ENCODE measurements at places on chromosomes 12 and 14.

GRCh38 chr14:21056520-21057163 lies 980 bp upstream of the RNASE8 start:
- DNase-seq = no peak

DNA sequence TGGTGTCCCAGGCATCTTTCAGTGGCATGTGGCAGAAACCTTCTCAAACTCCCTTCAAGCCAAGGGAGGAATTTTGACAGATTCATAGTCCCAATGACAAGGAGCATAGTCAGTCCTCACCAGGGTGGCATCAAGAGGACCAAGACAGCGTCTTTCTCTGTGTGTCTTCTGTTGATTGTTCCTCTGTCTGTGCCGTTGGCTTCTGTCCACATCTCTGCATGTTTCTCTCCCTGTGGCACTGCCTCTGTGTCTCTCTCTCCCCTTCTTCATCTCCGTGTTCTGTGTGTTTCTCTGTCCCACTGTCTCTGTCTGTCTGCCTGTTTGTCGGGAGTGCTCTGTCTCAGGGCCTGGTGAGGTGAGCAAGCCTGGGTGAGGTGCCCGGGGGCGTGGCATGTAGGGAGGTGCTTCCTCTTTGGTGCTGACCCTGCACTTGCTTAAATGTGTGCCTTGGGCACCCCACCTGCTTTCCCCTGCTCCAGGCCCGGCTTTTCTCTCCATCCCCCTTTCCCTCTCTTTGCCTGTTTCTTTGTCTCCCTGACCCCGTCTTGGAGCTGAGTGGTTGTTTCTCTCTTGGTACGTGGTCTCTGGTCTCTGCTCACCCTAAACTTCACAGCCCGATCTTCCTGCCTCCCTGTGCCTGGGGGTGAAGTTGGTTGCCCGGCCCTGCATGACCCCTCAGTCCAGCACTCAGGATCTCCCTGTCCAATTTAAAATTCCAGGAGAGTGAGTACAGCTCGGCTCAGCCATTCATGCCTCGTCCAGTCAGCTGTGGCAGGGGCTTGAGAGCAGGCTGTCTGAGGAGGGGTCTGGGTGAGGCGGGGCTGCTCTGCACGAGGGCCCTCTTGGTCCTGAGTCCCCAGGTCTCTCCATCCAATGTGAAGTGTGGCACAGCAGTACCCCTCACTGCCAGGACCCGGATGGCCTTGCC lies 28.5 kb downstream of the JDP2 start:
- DNase-seq = no peak

GRCh38 chr12:7994731-7995205 lies 37.7 kb upstream of the FOXJ2 start:
- no peak for DNase-seq

DNA sequence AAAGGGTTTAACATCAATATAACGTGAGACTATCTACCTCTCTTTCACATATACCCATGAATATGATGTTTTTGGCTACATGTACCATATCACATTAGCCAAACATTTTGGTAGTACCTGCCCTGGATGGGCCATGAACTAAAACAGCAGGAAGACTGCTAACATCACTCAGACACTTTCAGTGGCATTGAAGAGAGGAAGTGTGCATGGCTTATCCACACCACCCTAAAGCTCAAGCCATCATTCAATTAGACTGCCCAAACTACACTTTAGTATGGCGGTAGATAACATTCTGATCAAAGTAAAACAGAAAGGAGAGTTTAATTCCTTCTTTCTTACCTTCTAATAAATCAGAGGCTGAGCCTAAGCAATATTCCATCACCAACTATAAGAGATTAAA lies 103.0 kb downstream of the PEBP1 start:
- DNase-seq = no peak

DNA sequence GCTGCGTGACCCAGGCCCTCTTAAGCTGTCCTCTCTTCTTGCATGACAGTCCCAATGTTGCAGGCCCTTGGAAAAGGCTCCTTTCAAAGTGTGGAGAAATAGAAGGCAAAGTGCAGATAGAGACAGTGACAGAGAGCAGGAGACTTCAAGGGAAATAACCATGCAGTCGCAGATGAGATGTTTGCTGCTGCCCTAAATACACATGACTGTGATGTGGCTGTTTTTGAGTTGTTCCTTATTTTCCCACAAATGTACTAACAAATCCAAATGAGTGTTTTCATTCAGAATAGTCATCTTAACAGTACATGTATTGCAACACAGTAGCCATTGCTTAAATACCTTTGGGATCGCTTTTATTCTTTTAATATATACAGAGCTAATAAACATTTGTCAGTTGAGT lies 101.6 kb downstream of the SLC15A5 start:
- DNase-seq = no peak

DNA sequence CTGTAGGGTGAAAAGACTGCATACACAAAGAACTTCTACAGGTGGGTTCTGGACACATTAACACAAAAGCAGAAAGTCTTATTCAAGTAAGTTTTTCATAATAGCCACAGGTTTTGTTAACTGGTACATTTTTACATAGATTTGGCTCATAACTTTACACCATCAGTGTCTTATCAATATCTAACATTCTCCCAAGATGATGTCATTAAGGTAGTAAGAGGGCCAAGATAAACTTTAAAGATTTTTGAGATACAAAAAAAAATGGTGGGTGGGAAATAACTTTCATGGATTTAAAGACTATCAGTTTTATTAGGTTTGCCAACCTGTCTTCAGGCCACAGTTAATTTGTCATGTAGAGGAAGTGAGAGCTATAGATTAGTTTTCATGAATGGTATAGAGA lies 1.7 kb downstream of the SUPT16H start:
- DNase-seq = no peak

- DNase-seq = no peak
These were observed 73.5 kb downstream of the RIN3 start for GRCh38 chr14:92586963-92587699.

- no peak for DNase-seq
These were observed 67.2 kb downstream of the GLT1D1 start for GRCh38 chr12:128920468-128920867.

DNA sequence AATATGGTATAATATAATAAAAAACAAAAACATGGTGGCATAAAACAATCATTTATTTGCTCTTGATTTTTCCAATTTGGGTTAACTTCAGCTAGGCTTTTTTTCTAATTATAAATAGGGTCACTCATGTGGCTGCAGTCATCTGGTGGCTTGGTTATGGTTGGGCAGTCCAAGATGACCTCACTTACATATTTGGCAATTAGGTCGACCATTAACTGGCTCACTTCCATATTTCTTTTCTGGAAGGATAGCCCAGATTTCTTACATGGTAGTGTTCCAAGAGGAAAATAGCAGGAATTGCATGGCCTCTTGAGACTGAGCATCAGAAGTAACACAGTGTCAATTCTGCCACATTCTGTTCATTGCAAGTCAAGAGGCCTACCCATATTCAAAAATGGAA lies 153.4 kb downstream of the FUT8 start:
- no peak for DNase-seq

- no peak for DNase-seq
These were observed 12.8 kb upstream of the PALS1 start for GRCh38 chr14:67228325-67228984.

DNA sequence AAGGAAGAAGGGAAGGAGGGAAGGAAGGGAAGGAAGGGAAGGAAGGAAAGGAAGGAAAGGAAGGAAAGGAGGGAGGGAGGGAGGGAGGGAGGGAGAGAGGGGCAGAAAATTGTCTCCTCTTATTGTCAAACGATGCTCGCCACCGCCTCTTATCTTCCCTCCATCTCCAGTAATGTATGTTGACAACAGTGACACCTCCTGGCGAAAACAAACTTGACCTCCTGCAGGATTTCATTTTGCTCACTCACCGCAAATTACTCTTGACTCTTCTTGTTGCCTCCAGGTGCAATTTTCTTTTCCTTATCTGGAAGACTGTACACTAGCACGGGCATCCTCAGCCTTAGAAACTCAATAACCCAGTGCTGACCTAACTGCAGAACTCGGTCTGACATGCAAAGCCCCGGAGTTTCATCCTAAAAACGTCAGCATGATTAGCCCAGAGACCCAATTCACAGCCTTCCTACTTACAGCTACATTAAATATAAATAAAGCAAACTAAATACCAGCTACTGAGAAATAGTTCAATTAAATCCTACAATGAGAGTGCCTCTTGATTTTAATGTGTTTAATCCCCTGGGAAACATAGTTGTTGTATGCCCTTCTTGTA lies 512.4 kb upstream of the TMPO start:
- no peak for DNase-seq

DNA sequence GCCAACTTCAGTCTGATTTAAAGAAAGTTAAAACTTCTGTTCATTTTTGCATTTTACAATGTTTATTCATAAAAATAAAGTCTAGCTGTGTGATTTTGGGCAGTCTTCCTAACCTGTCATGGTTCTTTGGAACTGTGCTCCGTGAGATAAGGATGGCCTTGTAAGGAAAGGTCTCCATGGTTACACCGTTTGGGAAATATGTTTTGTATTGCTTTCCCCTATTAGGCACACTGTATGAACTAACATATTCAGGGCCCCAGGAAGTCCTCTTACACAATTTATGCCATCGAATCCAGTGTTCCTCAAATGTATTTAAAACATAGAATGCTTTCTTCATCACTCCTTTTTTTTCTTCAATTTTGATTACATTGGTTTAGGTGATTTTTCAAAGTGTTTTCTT lies 54.5 kb downstream of the APAF1 start:
- no peak for DNase-seq

DNA sequence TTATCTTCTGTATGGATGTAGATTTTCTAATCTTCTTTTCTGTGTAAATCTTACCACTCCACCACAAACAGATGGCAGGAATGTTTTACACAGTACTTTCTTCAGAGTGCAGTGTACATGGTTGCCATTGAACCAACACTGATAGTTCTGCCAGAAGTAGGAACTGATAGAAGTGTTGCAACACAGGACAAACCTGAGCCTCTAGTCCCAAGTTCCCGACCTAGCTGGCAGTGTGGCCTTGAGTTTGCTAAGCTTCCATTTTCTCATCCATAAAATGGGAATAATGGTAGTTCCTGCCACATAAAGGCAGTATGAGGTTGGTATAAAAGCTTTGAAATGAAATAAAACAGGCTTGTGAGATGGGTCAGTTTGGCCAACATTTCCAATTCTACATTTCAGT lies 50.8 kb upstream of the SAV1 start:
- no peak for DNase-seq

GRCh38 chr12:49867570-49868341 lies 24.9 kb upstream of the BCDIN3D start:
- no peak for DNase-seq

- no peak for DNase-seq
These were observed 108.2 kb downstream of the SLC38A6 start for GRCh38 chr14:61089126-61089750.

GRCh38 chr12:31627456-31628054 lies 31.9 kb upstream of the ETFBKMT start:
- no peak for DNase-seq

GRCh38 chr14:96267916-96268315 lies 11.9 kb downstream of the BDKRB1 start:
- no peak for DNase-seq

DNA sequence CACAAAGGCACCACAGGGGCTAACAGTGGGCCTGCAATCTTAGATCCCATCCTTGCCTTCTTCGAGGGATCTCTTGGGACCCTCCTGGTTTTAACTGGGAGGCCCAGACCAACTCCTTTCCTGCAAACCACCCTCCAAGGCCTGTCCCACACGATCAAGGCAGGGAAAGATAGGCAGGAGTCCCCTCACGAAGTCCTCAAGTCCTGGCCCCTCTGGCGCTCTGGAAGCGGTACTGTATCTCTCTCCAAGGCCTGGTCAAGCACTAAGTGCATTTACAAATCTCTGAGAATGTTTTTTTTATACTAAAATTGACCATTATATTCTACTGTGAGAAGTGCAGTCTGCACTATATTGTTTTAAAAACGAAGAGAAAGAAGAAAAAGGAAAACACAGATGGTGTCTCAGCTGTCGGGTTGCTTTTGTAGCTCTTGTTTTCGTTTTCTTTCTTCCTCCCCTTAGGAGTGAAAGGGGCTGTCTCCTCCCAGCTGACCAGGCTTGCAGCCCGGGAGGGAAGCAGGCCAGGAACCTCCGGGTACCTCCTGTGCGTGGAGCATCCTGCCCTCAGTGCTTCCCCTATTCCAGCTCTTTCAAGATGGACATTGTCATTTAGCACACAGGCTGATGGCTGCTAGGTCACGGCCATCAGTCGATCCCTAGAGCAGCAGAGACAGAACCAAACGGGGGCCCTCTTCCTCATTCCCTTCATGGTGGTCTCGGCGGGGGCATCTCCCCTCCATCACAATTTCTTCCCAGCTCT lies 56.7 kb downstream of the FAM222A start:
- DNase-seq = no peak

DNA sequence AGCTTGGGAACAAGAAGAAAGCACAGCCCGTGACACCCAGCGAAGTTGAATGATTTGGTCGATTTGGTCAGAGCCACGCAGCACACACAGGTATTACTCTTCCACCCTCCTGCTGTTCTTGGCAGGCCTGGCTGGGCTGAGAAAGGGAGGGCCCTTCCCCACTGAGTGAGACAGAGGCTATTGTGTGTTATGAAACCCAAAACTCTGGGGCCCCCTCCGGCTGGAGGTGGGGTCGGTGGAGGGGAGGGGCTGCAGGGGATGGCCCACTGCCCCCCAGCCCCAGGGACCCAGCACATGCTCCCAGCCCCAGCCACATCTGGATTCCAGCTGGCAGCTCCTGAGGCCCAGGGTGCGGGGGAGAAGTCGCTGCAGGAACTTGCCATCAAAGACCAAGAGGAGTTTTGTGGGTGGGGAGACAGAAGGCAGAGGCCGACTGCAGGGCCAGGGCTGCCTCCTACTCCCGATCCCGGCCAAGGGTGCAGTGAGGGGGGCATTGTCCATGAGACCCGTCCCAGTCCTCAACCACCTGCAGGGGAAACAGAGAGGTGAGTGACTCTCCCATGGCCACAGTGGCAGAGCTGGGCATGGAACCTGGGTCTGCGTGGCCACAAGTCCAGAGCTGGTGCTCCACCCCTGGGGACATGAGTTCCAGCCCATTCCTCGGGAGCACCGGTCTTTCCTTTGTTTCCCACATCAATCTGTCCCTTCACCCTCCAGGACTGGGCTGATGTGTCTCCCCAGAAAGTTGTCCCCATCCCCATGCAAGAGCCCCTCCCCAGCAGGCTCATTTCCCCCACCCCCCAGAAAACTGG lies 8.7 kb downstream of the TMEM119 start:
- no peak for DNase-seq

- DNase-seq = no peak
These were observed 68.2 kb upstream of the FOXN3 start for GRCh38 chr14:89485264-89485663.

GRCh38 chr12:94080341-94081009 lies 67.9 kb upstream of the PLXNC1 start:
- DNase-seq = no peak

GRCh38 chr14:101410126-101410525 lies 151.2 kb upstream of the DIO3 start:
- DNase-seq = no peak

DNA sequence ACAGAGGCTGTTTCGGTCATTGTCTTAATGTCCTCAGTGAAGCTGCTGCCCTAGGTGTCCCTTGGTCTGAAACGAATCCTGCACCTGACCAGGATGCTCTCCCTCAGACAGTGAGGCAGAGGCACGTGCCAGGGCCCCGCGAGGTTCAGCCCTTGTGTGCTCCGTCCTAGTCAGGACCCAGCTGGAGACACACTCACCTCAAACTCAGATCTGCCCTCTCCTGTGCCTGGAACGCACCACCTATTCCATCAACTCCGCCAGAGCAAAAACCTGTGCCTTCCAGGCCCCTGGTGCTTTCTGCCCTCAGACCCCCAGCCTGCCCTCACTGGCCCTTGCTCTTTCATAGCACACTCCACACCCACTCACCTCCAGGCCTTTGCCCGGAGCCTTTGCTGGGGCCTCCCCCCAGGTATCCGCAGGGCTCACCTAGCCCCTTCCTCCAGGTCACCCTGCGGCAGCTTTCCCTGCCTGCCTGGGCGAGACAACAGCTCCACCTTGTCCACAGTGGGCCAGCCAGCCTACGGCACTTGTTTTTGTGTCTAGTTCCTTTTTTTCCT lies 150.6 kb downstream of the BCL11B start:
- no peak for DNase-seq

All from stimulated activated CD8-positive, alpha-beta memory T cell treated with anti-CD3 and anti-CD28 coated beads, Interleukin-2, amount 100 ng/mL, for 1 hour (primary cell).